ENCODE measurements at places on chromosomes 3 and 15.

GRCh38 chr3:159221335-159221734, 419.5 kb downstream of the MFSD1 start:
- DNase-seq: no peak

DNA sequence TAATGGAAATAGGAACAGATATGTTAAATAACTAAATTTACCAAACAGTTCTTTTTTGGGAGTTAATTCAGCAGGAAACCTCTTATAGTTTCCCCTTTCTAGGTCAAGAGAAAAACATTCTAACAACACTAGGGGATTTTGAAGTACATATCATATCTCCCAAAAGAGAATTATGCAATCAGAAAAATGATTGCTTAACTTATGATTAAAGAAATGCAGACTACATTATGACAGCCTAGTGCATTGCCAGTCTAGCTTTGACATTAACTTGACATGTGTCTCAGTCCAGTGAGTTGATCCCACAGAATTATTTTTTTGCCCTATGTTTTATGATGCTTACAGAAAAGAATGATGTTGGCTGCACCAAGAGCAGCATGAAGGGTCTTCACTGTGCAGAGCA, 31.7 kb upstream of the NPHP3 start:
- DNase-seq: no peak

DNA sequence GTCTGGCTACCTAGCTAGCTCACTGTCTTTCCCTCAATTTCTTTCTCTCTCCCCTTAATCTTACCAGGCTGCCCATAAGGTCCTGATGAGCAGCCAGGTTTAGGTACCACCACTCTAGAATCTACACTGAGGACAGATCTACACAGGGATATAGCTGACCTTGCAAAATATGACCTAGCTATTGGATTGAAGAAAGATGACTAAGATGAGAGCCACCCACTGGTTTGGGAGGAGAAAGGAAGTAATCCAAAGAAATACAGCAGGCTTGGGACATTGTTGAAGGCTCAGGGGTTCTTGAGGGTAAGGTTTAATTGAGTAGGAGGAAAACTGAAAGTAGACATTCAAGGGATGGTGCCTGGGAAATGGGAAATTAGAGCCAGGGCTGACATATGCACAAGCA, 142.0 kb upstream of the TMC3 start:
- DNase-seq: no peak

GRCh38 chr3:54578417-54578816, 349.4 kb downstream of the LRTM1 start:
- DNase-seq: no peak

DNA sequence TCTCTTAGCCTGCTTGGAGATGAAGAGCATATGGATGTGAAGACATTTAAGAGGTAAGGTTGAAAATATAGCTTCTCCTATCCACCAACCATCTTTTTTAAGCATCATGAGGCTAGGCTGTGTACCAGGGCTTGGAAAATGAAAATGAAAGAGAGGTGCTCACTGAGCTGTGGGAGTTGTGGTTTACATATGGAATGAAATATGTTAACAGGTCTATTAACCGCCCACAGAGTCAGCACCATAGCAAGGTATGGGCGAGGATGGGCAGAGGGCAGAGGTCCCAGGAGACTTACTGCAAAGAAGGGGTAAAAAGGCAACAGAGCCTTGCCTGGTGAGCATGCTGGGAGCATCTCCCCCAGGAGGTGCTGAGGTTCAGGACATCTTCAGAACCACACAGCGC, 273.1 kb downstream of the GABRG3 start:
- no peak for DNase-seq

DNA sequence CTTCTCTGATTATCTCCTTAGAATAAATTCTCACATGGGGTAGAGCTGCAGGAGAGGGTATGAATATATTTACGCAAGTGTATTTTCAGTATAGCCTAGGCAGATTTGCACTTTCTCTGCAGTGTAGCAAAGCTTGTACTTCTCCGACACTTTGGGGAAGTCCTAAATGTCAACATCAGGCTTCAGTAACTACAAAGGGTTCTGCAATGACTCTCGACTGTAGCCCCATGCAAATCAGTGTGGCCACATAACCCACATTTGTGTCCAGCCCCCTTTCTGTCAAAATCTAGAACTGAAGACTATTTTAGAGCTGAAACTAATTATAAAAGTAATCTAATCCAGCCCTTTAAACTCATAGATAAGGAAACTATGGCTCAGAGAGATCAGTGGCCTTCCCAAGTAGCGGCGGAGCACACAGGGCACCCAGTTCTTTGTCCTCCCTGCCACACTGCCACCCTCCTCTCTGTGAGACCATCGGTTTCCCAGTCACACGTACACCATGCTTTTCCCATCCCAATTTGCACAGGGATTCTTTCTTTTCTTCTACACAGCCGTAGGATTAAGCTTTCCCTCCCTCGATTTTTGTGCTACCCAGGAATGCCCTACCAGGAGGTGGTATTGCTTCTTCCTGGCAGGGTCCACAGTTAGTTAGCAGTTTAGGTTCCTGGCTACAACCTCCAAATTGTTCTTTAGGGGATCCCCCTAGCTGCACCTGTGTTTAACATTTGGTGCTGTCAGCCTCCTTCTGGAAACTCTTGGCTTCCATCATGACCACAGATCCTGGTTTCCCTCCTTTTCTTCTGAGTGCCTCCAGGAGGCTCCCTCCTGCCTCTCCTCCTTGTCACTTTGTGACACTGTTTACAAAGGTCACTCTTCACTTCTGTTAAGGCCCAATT, 22.9 kb downstream of the MRAS start:
- DNase-seq: no peak

- no peak for DNase-seq
These were observed 122.3 kb downstream of the MEGF11 start for GRCh38 chr15:66131200-66131599.

GRCh38 chr15:75823860-75824613, 19.2 kb upstream of the UBE2Q2 start:
- no peak for DNase-seq

Data from activated naive CD4-positive, alpha-beta T cell (primary cell).